Thoracic aorta (tissue), 2 donors: ENCODE measurements at places on chromosomes 1 and 21.

- no peak for DNase-seq
Measured at GRCh38 chr21:22955559-22955958, 1957.3 kb downstream of the NCAM2 start.

DNA sequence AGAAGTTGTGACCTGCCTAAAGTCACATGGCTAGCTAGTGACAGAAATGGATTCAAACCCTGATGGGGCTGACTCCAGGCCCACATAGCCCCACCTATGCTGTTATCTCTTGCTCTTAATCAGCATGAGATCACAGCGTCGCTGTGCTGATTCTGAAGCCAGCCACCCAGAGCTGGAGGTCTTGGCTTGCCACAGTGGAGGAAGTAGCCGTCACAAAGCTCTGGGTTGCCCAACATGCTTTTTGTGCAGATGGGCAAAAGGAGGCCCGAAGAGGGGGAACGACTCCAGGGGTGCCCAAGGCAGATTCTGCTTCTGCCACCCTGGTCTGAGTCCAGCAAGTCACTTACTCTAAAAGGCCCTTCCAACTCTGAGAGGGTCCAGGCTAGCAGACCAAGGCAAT, 14.7 kb upstream of the MFSD2A start:
- no peak for DNase-seq

GRCh38 chr1:42931911-42932422, 26.7 kb downstream of the SLC2A1 start:
- no peak for DNase-seq

- no peak for DNase-seq
Measured at GRCh38 chr1:176691251-176692228, 228.6 kb downstream of the PAPPA2 start.

GRCh38 chr1:172917972-172918371, 132.8 kb downstream of the TNFSF18 start:
- no peak for DNase-seq

- DNase-seq = no peak
Measured at GRCh38 chr21:15219894-15220293, 155.1 kb upstream of the NRIP1 start.

- no peak for DNase-seq
Measured at GRCh38 chr1:54597455-54598030, 25.8 kb downstream of the FAM151A start.

DNA sequence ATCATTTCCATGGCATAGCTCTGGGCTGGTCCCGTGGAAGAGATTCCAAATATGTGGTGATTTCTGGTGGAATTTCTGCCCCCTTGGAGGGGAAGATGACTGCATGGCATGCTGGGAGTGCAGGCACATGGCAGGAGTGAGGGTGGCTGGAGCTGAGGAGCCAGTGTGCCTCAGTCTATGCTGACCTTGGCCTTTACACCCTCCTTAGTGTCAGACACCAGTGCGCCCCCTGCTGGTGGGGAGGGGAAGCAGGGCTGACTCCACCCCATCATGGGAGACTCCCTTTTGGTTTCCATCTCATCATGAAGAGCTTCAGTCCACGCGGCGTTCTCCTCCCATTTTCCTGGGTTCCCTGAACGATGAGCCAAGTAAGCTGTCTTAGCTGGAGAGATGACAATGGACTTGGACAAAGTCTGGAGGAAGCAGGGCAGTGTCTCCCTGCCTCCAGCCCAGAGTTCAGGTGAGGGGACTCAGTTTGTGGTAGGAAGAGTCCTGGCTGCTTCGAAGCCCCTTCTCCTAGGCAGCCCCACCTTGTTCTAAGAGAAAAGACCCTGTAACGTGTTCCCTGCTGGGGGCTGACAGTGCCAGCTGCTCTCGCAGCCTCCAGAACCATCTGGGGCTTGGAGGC, 10.3 kb downstream of the ALX3 start:
- no peak for DNase-seq

DNA sequence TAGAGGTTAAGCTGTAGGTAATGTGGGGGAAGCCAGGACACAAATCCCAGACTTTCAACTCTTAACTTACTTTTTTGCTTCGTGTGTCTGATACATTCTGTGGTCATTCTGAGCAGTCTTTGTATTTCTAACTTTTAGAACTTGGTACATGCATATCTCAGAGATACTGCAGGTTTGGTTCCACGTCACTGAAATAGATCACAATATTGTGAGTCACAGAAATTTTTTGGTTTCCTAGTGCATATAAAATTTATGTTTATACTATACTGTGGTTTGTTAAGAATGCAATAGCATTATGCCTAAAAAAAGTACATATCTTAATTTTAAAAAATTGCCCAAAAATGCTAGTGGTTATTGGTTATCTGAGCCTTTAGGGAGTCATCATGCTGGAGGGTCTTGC, 3.2 kb downstream of the URB2 start:
- DNase-seq = no peak

DNA sequence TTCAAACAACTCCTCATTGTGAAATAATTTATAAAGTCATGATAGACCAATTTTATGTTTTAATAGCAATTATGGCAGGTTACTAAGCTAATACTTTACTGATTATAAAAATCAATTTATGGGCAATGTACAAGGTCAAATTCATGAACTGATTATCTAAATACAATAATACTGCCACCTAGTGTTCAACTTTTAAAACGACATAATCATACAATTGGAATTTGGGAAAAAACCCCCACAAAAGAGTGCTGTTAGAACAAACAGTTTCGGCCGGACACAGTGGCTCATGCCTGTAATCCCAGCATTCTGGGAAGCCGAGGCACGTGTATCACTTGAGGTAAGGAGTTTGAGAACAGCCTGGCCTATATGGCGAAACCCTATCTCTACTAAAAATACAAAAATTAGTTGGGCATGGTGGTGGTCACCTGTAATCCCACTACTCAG, 14.0 kb downstream of the GTF2B start:
- no peak for DNase-seq

GRCh38 chr1:152190589-152190988, 31.6 kb upstream of the RPTN start:
- DNase-seq = no peak

- no peak for DNase-seq
Measured at GRCh38 chr1:208896768-208897167, 652.6 kb upstream of the PLXNA2 start.

- DNase-seq = no peak
Measured at GRCh38 chr1:43285269-43285990, at the start of gene C1orf210. Gene C1orf210 (minus strand): TSS chr1:43285581. CDS start chr1:43283270, 2,311 bp downstream.

GRCh38 chr21:30227633-30228404, 11.9 kb upstream of the CLDN8 start:
- no peak for DNase-seq

DNA sequence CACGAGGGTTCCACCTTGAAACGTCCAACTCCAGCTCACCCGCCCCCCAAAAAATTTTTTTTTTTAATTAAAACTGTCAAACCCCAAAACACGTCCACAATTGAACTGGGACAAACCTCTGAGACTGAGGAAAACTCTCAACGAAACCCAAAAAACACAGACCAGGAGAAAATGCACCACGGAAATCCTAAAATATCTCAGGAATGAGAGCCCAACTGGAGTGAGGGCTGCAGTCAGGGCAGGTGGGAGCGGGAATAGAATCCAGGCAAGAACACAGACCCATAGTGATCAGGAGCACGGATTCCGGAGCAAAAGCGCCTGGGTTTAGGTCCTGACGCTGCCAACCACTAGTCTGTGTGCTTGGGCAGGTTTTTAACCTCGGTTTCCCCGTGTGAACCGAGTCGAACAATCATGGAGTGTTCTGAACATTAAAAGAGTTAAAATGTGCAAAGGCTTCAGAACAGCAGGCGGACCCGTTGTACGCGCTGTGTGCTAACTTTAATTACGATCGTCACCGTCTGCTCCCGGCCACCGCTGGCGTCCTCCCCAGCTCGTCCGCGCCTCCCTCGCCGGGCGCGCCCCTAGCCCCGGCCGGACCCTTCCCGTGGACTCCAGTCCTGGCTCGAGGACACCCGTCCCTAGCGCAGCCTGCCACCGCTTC, 624 bp downstream of the ARHGAP29 start:
- no peak for DNase-seq

- DNase-seq = no peak
Measured at GRCh38 chr1:207251066-207251465, 70.4 kb upstream of the CD55 start.

DNA sequence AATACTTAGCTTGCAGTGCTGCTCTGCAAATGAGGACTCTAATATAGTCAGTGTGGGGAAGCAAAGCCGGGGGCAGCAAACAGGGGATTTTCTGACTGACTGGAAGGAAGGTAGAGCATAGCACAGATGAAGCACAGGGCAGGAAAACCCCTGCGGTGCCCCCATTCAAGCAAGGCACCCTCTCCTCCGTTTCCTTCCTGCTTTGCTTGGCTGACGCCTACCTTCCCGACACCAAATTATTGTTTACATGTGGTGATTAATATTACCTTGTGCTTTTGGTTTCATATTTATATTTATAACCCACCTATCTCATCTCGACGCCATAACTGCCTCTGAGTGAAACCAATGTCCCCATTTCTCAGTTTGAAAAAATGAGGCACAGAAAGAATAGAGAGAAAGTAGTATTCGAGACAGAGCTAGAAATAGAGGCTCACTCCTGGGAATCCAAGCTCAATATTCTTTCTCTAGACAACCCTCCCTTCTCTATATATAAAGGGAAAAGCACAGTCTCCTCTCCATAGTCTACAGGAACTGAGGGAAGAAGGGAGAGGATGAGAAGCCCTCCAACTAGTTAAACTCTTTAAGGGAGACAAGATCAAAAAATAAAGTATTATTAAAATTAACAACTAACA, 41.3 kb downstream of the PIK3C2B start:
- no peak for DNase-seq
